ENCODE measurements at places on chromosomes 5 and 9.

- DNase-seq: no peak
Observed at GRCh38 chr9:94904806-94905205, 178.3 kb downstream of the AOPEP start.

DNA sequence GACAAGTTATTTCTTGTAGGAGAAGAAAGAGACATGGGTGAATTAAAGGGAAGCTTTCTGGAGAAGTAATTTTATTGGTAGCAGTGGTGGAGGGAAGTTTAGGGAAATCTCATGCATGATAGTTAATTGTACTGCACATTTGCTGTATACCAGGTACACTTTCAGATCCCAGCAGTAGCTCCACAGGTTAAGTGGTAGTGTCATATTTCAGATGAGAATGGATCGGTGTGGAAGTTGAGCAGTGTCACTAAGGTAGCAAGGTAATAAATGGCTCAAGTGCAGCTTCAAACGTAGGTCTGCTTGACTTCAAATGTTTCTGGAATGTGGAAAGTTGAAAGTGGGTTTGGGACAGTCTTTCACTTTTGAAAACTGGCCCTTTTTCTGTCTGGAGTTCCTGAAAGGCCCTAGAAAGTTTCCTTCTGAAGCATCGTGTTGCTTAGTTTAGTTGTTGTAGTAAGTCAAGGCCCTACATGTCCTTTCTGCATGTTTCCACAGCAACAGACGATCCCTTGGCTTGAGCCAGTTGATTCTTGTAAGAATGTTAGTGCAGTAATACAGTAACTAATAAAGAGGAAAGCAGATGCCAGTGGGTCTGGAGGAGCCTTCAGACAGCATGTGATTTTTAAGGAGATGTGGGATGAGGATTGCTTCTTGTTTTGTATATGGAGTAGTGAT is 3.7 kb downstream of the CLTA start:
- DNase-seq: no peak

DNA sequence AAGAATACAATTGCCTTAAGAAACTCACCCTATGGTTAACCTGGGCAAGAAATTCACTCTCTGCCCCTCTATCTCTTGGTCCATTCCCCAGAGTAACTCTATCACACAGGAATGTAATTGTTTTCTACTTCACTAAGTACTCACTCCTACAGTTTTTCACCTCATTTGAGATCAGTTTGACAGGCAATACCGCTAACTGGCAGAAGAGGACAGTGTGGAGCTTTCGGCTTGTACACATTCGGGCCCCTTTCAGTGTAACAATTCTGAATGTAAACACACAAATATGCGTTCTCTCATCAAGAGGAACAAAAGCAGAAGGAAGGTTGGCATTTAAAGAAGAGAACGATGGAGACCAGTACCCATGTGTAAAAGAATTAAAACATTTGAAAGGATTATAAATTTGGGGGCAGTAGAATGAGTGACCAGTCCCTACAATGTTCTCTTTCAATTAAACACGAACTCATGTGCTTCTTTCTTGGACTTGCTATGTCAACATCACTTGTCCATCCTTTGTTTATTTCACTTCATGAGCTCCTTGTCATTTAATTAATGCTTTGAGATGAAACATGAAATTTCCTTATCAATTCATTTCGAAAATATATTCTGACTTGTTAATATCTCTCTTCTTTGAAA is 188.5 kb upstream of the GRAMD2B start:
- DNase-seq: no peak

DNA sequence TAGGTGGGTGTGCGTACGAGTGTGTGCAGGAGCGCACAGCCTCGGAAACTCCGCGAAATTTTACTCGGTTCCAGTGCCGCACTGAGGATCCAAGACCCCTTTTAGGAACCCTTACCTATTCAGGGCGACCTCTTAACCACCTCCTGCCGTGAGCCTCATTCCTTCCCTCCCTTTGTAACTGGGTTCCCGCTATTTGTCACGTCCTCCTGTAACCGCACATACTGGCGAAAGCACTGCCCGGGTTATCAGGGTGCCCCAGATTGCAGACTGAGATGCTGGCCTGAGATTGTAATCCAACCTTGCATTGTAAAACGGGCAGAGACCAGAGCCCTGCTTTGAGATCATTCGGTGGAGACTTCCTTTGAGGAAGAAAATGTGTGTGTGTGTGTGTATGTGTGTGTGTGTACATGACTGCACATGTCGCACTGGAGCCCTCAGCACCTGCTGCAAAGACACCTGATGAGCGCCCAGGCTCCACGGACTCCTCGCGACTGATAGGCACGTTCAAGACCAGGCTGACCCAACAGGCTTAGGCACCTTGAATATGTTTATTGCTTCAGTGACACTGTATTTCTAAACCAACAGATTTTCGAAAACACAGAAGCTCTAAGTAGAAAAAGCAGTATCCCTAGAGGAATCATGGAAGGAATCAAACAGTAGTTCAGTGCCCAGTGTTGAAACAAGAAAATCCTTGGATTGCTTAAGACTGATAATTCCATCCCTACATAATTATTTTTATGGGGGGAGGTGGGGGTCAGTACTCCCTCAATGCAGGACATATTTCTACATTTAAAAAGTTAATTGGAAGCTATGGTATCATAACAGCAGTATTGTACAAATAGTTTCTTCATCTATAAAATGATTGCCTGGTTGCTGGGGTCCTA is 86.5 kb upstream of the TNFAIP8 start:
- no peak for DNase-seq
